ENCODE measurements at places on chromosomes 11 and 22. TPM values are rescaled to one million over a fixed set of nuclear protein-coding genes. Genes with fewer than 3 reads are reported as not detected.

OR10D3 gene
- not detected for total RNA-seq

DNA sequence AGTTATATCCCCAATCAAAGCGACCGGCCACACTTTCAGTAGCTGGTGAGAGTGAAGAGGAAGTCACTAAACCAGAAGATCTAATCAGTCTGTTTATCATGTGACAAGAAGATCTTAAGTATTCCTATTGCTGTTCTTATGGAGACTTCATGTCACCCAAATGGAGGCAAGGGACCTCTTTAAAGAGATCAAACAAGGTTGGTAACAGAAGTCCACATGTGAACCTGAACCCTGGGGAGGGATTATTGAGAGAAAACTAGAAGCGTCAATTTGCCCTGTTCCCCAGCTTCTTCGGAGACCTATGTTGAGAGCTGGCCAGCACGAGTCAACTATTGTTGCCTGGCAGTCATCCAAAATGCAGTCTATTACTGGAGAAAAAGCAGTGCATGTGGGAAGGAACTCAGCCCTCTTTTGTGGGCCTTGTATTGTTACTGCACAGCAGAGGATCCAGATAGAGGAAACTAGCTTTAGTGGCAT is 76.9 kb upstream of the CTSC start:
- no peak for DNase-seq

DNA sequence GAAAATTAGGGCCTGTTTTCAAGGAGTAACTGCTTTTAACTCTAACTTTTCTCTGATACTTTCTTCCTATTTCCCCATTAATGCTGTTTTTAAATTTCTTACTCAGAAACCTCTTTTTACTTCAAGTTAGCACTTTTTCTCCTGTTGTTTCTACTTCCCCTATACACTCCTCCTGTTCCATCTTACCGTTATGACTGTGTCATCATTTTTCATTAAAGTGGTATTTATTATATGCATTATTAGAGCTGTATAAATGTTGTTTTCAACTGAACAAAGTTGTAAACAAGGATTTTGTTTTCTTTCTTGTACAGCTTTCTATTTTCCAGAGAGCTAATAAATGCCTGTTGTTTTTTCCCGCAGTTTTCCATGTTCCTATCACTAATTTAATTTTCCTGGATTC is 84.6 kb downstream of the EXT2 start:
- no peak for DNase-seq

- no peak for DNase-seq
These were observed 251.5 kb upstream of the ISX start for GRCh38 chr22:34814260-34815025.

DNA sequence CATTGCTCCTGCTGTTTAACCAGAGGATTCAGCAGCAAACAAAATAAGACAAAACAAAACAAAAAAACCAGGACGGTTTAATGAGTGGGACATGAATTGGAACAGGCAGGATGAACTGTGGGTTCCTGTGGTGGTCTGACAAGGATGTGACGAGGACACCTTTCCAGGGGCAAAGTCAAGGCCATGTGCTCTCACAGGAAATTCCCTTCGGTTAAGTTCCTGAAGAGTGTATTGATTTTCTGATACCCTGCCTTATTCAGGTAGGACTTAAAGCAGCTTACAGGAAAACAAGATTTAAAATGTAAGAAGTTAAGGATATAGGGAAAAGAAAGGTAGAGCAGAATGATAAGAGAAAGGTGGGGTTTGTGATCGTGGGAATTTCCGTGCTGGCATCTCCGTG is 8.5 kb upstream of the PLET1 start:
- DNase-seq, result no peak

DNA sequence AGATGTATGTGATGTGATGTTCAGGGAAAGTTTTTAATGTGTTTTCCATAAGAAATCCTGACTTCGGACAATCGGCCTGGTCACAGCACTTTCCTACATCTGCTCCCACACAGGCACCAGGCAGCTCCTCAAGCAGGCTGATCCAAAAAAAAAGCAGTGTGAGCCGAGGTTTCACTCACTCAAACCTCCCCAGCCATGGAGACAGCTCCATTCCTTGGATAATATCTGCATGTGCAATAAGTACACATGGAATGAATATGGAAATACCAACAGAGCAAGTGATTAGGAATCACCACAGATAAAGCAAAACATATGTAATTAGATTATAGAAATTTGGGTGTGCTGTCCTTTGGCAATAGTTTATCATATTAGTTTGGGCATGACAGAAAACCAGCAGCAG is 88.8 kb upstream of the API5 start:
- DNase-seq, result no peak

All from activated T-cell treated with anti-CD3 and anti-CD28 coated beads, Interleukin-2, amount 50 U/mL, for 72 hours (primary cell).